ENCODE measurements at places on chromosomes 16 and 17. TPM values are rescaled to one million over a fixed set of nuclear protein-coding genes. Genes with fewer than 3 reads are reported as not detected.

- no peak for DNase-seq
Observed at GRCh38 chr17:18975597-18975996, 23.6 kb downstream of the SLC5A10 start.

The GLIS2 gene
- 37.3 TPM for total RNA-seq

GRCh38 chr17:33779234-33779591, 475.9 kb upstream of the CCL2 start:
- no peak for DNase-seq

GRCh38 chr17:49229805-49230600, 584 bp downstream of the PHOSPHO1 start:
- peak; percentile 76 for DNase-seq

- DNase-seq: peak; percentile 78
Observed at GRCh38 chr17:58329035-58329809, 627 bp upstream of the TSPOAP1 start.

DNA sequence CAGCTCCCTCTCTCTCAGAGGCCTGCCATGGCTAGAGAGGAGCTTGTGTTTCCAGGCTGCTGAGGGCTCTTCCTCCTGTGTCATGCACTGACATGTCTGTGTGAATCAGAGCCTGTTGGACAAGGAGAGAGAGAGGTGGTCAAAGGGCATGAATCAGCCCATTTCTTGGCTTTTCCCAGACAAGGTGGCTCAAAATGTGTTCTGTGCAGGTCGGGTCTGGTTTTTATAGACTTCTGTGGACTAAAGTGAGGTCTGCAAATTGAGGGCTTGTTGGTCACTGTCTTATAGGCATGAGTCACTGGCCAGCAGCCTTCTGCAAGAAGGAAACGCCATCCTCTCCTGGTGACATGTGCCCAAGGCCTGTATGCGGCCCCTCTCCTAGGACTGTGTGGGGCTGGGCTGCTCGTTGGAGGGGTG, 97.9 kb downstream of the FOXL1 start:
- DNase-seq: no peak

DNA sequence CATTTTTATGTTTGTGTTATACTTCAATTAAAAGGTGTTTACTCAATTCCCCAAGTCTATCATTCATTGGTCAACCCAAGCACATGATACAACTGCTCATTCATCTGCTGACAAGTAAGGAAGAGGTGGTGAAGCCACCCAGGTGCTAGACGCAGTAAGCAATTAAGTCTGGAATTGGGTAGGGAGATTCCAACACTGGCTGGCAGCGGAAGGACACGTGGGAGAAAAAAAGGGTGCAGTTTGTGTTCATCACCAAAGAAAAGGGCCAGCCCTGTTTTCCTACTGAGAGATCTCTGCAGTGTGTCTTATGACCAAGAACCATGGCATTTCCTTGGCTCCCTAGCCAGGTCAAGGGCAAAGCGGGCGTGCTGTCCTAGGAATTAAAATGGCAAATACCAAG, 11.8 kb upstream of the ZNF23 start:
- no peak for DNase-seq

GRCh38 chr17:64039106-64039400, 18.6 kb upstream of the ICAM2 start:
- no peak for DNase-seq

Data from aorta (tissue), 5 donors.